ACHN (cell line): ENCODE measurements at places on chromosomes 4 and X.
A peak's percentile ranks its signal among the peaks of the same experiment; 100 is the strongest.

- DNase-seq = peak; percentile 2
Measured at GRCh38 chrX:153818571-153819383, 11.6 kb downstream of the PDZD4 start.

GRCh38 chr4:113442826-113443225, 318.7 kb downstream of the CAMK2D start:
- no peak for DNase-seq

GRCh38 chr4:77734928-77735327, 84.2 kb downstream of the CNOT6L start:
- DNase-seq = peak; percentile 93

DNA sequence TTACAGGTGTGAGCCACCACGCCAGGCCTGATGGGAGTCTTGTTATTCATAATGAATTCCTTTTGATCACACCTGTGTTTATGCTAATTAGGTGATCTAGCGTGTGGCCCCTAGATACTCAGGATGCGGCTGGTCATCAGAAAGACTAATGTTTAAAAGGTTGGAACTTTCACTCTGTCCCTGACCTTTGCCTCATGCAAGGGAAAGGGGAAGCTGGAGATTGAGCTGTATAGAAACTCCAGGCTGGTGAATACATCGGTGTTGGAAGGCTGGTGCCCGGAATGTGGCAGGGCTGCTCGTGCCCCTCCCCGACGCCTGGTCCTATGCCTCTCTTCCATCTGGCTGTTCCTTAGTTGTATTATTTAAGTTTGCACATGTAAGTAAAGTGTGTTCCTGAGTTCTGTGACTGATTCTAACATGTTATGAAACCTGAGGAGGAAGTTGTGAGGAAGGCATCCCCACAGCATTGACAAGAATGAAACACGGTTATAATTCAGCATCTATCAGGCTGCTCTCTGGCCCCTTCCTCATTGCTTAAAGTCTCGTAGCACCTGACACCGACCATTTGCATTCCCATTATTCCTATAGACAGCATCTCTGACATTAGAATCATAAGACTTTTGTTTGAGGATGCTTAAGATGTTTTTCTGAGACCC, 28.9 kb downstream of the CASP3 start:
- DNase-seq = no peak

DNA sequence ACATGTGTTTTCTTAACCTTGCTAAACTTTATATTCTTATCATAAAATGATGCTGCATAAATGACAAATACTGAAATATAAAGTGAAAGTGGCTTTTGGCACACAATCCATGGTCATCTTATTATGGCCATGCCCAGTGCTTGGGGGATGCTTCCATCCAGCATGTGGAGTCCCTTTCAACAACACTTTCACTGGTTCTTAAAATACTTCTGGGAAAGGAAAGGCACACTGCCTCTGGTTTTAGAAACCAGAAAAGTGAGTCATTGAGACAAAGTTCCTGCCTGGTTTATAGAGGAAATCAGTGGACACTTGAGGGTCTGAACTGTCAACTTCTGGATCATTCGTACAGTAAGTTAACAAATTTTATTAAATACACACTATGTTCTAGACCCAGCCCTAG, 248.0 kb upstream of the ADAMTS3 start:
- DNase-seq = no peak

DNA sequence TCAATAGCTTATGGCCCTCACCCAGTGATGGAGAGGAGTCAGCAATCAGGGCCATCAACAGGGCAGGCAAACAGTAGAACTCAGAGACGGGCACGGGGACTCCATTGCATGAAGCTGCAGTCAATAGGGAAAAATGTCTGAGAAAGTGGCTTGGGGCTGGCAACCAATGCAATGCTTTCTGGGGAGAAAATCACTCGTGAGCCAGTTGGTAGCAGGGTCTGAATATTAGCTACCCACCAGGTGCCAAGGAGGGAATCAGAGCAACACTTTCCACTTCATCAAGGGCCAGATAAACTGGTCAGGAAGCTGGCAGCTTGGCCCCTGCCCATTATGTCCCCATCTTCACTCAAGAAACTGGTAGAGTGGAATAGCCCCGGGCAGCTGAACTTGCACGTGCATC, 80.7 kb downstream of the STARD8 start:
- no peak for DNase-seq

- DNase-seq = no peak
Measured at GRCh38 chr4:15702941-15703403, at the start of gene BST1. BST1 (plus strand) TSS chr4:15703065; CDS start chr4:15703145, 80 bp downstream.

- no peak for DNase-seq
Measured at GRCh38 chrX:133726211-133726630, 259.2 kb downstream of the GPC3 start.

- DNase-seq = no peak
Measured at GRCh38 chrX:115017455-115017854, at the start of gene IL13RA2. IL13RA2 (minus strand) TSS chrX:115017616; CDS start chrX:115017269, 347 bp downstream.

DNA sequence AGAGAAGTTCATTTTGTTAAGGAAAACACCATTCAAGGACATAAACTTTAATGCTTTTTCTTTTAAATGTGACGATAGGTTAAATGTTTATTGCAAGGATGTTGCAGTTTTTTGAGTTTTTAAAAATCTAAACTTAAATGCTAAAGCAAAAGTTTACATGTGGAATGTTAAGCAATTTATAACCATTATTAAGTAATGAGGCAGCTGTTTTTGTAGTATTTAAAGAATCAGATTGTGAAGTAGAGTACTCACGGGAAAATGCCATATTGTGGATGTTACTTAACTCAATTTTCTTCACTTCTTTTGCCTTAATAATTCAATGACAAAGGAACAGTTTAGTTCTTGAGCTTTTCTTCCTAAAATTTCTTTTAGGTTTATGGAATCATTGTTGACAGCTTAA, 43.5 kb downstream of the UBE2K start:
- DNase-seq = no peak

DNA sequence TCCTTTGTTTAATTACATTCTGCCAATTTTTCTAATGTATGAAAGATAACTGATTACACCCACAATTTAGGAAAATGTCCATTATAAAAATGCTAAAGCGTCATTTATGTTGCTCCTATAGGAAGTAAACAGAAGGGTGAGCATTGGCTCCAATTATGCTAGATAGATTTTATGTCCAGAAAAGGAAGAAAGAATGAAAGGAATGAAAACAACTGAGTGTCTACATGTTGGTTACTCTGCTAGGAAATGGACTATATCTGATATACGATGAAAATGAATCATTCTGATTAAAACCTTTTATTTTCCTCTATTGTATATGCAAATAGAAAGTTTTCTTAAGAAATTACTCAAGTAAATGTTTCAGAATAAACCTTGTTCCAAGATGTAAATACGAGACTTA, 1.6 kb downstream of the ENAM start:
- DNase-seq = no peak

GRCh38 chrX:19389227-19389845, 45.6 kb downstream of the PDHA1 start:
- no peak for DNase-seq

- DNase-seq = no peak
Measured at GRCh38 chrX:132718431-132718958, 229.7 kb upstream of the MBNL3 start.

DNA sequence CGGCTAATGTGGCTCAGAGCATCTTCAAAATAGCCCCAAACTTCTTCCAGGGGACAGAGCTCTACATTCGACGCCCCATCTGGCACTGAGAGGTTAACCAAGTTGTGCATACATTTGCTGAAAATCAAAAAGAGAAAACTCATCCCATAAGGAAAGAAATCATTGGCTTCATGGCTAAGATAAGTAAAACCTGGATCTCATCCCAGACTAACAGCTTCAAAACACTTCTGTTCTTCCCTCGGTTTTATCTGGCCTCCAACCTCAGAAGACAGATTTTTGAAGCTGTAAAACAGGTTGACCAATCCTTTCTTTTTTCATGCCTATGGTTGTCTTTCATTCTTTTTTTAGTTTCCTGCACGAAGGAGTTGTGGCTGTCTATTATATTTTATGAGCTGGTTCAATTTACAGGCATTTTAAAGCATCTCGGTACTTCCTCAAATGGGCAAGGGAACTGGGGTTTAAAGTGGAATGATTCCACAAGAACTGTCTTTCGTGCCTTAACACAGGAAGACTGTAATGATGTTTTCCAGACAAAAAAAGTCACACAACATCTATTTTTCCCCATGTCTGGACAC, 107.6 kb downstream of the DLG3 start:
- no peak for DNase-seq

DNA sequence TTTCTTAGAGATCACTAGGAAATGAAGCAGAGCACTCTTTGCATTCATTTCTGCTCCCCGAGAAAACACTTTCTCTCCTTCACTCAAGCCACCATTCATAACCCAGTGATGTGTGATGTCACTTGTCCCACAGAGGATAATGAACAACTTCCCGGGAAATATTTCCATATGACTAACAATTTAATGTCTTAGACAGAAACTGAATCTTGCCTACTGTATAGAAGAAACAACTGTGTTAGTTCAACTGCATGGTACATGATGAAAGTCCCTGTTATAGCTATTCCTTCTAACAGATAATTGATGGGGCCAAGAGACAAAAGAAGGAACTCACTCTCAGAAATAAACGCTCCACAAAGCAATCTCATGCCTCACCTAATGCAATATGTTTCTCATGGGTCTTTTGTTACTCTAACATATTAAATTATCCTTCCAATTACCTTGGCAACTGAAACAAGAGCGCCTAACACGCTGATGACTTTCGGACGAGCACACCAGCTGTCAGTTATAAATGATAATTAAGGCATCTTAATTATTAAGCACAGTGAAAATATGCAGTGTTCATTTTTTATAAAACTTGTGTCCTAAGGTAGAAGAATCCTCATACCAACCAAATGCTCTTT, 113.7 kb upstream of the TLR3 start:
- DNase-seq = no peak

DNA sequence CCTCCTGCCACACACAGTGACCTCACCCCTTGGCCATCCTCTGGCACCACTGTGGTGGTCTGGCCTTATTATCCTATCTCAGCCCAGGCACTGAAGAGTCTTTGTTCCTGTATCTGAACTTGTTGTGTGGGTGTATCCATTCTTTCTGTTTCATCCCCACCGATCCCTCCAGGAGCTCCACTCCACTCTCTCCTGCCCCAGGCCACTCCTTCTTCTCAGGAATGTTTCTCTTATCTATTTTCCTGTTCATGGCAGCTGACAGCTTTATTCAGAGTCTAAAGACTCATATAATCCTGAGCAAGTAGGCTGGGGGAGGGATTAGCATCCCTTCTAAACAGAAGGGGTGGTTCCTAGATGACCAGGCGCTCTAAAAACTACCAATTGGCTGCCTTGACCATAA, 150.0 kb downstream of the ANAPC10 start:
- DNase-seq = no peak

- DNase-seq = no peak
Measured at GRCh38 chrX:124113621-124114600, 152.4 kb downstream of the STAG2 start.

DNA sequence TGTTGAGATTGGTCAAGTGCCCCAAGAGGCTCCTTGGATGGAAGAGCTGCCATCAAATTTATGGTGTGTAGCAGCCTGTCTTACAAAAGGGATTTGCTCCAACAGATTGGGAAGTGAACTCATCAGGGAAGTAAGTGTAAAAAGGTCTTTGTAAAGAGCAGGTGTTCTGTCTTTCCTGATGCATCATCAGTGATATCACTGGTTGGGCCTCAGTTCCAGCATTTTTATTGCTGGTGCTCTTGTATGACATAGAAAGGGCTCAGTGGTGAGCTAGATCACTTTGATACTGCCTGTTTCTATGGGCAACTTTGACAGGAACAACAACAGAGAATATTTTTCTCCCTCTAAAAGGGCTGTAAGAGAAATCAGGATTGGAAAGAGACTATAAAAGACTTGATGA, 8.7 kb upstream of the GABRE start:
- DNase-seq = no peak

DNA sequence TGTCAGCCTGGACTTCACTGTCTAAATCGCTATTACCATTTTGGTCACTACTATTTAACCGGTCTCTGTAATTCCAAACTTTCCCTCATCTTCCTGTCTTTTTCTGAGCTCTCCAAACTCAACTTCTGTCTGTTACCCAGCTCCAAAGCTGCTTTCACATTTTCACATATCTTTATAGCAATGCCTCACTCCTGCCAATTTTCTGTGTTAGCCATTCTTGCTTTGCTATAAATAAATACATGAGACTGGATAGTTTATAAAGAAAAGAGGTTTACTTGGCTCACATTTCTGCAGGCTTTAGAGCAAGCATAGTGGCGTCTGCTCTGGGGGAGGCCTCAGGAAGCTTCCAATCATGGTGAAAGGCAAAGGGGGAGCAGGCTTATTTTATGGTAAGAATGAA, 368.3 kb upstream of the GNPDA2 start:
- DNase-seq = no peak

DNA sequence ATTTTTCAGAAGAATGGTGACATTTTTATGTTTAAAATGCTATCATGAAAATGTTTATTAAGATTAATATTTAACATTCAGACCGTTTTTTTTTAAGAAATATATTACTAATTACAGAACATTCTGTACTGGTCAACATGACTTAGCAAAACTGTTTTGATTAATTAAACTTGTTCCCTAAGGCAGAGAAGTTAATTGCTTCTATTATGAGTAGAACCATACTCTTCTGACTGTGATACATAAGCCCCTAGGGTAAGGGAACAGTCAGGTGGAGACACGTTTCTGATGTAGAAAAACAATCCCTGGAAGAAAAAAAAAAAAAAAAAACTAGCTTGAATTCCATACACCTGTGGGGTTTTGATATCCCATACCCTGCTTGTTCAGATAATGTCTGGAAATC, 97.4 kb downstream of the GPM6A start:
- DNase-seq = no peak

- no peak for DNase-seq
Measured at GRCh38 chr4:121217351-121217750, 53.2 kb upstream of the TNIP3 start.

- DNase-seq = no peak
Measured at GRCh38 chrX:118761939-118762707, 34.7 kb downstream of the IL13RA1 start.

- DNase-seq = no peak
Measured at GRCh38 chrX:74426615-74427014, 5.3 kb downstream of the SLC16A2 start.

DNA sequence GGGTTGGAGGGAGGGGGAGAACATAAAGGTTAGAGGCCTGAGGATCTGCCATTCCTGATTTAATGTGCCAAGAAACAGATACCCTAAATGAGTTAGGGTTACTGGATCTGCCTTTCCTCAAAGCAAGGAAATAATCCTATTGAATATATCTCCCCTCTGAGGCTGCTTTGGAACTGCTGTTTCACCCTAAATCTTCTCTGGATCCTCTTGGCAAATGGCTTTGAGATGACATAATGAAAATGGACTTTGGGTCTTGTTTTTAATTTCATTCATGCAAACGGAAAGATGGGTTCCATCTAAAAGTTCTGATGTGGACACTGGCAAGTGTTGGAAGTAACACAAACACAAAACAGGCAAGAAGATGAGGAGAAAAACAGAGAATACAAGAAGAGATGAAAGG, 23.0 kb upstream of the MAOA start:
- DNase-seq = no peak

- DNase-seq = no peak
Measured at GRCh38 chr4:3314706-3315260, 22.0 kb downstream of the RGS12 start.

- DNase-seq = peak; percentile 56
Measured at GRCh38 chr4:139633661-139634060, 32.0 kb upstream of the MGST2 start.

GRCh38 chr4:88382621-88383020, 4.0 kb downstream of the HERC6 start:
- no peak for DNase-seq
